T follicular helper cell (primary cell): ENCODE measurements at places on chromosomes 2 and 18.

DNA sequence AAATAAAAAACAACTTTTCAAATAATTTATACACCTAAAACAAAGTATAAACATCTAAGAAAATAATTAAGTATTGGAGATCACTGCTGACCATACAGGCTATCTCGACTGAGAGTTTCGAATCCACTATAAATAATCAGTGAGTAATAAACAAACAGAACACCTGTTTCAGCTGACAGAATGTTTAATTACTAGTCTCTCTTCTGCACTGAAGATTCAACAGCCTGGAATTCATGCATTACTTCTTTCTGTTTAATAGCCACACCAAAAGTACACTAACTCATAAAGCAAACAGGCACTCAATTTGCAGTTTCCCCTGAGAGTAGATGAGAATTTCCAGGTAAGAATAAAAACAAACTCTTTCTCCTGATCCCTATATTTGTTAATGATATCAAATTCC, 138.5 kb downstream of the RBMS1 start:
- DNase-seq: no peak

- no peak for DNase-seq
These were observed 411.7 kb upstream of the NETO1 start for GRCh38 chr18:73279498-73279897.

GRCh38 chr18:10842861-10843260, 306.5 kb downstream of the PIEZO2 start:
- DNase-seq: no peak

DNA sequence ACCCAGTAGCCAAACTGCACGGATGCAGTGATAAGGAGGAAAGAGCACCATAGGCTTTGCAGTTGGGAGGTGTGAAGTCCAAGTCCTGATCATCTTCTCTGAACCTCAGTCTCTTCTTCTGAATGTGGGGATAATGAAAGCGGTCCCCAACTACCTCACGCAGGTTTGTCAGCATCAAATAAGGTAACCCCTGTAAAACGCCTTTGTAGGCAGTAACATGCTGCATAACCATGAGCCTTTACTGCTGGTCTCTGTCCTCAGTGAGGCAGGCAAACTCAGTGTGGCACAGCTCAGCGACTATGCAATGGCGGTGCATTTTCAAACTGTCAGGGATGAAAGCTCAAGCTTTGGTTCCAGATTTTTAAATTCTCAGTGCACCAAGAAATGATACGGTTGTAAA, 46.1 kb downstream of the DNMT3A start:
- DNase-seq: no peak

DNA sequence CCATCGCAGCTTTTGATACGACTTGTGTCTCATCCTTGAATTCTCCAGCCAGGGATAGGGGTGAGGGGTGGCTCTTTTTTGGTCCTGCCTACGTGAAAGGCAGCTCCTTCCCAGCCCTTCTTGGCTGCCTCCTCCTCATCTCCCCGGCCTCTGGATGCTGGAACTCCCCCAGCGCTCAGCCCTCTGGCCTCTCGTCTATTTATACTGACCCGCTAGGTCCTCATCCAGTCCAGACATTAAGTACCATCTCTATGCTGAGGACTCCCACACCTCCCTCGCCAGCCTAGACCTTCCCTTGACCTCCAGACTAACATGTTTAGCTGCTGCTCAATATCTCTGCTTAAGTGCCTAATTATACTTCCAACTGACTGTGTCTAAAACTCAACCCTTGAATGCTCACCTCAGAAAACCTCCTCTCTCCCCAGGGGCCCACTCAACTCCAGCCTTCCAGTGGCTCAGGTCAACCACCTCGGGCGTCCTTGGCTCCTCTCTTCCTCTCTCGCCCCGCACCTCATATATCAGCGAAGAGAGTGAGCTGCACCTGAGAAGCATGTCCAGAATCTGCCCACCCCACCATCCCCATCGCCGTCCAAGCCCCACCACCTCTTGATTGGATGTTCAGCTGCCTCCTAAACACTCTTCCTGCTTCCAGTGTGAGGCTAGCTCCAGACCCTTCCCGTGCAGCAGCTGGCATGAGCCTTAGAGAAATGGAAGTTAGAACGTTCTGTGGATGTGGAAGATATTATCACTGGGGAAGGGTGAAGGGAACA, 34.8 kb downstream of the TOGARAM2 start:
- no peak for DNase-seq

- peak; percentile 47 for DNase-seq
These were observed 157.8 kb downstream of the LDLRAD4 start for GRCh38 chr18:13376298-13376840.

- no peak for DNase-seq
These were observed 309.0 kb downstream of the GULP1 start for GRCh38 chr2:188600536-188601210.

DNA sequence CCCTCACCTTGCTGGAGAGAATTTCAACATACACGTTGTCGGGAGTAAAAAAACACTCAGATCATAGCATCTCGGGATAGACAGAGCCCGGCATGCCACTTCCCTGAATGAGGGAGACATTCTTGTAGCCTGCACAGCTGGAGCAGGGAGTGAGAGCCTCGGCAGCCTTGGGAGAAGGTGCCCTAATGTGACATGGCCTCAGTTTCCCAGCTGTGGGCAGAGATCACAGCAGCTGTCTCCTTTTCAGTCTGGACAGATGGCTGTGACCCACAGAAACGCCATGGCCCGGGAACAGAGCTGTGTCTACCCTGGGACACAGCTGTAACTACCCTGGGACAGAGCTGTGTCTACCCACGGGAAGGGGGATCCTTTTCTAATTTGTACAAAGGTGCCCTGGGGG, 55.9 kb downstream of the HS1BP3 start:
- no peak for DNase-seq

- no peak for DNase-seq
These were observed 184.7 kb downstream of the SATB2 start for GRCh38 chr2:199273042-199273511.

- no peak for DNase-seq
These were observed 7.0 kb downstream of the XIRP2 start for GRCh38 chr2:166895243-166895642.

GRCh38 chr2:200812122-200813022, 662 bp downstream of the BZW1 start:
- peak; percentile 32 for DNase-seq

- DNase-seq: no peak
These were observed 57.2 kb upstream of the LDLRAD4 start for GRCh38 chr18:13161276-13161899.

- no peak for DNase-seq
These were observed 4.1 kb upstream of the ITPRIPL1 start for GRCh38 chr2:96320728-96321622.

GRCh38 chr2:30221531-30221930, 9.8 kb upstream of the LBH start:
- DNase-seq: no peak

DNA sequence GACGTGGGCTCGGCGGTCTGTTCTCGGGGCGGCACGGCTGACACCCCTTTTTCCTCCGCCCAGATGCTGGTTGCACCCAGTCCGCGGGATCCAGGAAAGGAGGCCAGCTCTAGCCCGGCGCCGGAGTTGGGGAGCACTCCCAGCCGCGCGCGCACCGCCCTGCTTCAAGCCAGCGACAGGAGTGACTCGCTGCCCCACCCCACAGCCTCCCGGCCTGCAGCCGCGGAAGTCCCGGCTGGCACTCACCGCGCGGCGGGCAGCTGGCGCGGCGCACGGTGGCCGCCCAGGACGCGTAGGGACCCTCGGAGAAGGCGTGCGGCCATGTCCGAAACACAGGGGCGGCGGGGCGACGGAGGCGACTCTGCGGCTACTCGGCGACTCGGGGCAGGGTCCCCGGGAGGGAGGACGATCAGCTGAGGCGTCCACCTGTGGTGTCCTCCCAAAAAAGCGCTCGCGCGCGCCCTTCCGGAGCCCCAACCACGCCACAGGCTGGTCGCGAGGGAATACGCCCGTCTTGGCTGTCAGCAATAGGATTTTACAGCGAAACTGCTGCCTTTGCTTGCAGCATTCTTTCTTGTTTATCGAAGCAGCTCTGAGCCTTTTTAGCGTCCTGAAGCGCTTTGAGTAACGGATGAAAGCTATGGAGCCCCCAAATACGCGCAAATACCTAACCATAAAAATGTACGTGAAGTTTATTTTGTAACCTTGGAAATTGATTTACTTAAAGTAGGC, at the start of gene ACADL:
ACADL (minus strand) TSS at position 507 of the 732 bp plus-strand sequence; CDS start at position 323, 184 bp downstream.
- DNase-seq: no peak

DNA sequence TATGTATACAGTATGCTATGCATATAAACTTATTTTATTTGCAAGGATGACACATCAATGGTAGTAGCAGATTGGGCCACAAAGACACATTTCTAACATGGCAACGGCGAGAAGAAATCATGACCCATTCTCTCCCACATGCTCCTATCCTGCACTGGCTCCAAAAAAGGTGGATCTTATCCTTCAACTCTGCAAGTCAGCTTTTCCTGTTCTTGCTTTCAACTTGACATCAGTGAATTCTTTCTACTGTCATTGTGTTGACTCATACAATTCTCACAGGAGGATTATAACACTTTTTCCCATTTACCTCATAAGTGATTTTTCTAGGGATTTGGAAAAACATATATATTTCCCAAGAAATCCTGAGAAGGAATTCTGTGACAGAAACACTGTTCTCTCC, 53.1 kb downstream of the ACVR1 start:
- no peak for DNase-seq

- no peak for DNase-seq
These were observed 75.8 kb upstream of the NARS1 start for GRCh38 chr18:57697426-57697825.

- no peak for DNase-seq
These were observed 75.3 kb upstream of the CHN1 start for GRCh38 chr2:175080479-175080878.

DNA sequence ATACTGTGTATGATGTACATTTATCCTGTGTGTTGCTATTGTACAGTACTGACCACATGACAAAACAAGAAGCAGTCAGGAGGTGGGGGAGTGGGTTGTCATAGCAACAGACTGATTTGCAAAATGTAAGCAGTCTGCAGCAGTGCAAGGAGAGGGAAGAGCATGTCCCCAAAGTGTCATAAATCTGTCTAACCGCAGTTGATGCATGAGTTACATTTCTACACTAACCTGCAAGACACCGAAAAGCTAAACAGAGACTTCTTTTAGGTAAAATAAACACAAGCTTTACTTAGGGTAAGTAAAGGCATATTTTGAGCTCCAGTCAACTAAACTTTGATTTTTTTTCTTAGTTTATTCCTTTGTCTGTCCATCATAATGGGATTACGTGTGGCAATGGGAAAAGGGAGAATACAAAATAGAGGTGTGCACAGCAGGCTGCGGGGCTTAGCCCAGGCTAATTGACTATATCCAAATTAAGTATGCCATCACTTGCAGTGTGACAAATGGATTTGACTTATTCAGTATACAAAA, 134.5 kb downstream of the MEIS1 start:
- no peak for DNase-seq

- no peak for DNase-seq
These were observed 79.8 kb downstream of the XRCC5 start for GRCh38 chr2:216188956-216189355.

GRCh38 chr18:13550418-13551304, 175.7 kb downstream of the FAM210A start:
- no peak for DNase-seq

DNA sequence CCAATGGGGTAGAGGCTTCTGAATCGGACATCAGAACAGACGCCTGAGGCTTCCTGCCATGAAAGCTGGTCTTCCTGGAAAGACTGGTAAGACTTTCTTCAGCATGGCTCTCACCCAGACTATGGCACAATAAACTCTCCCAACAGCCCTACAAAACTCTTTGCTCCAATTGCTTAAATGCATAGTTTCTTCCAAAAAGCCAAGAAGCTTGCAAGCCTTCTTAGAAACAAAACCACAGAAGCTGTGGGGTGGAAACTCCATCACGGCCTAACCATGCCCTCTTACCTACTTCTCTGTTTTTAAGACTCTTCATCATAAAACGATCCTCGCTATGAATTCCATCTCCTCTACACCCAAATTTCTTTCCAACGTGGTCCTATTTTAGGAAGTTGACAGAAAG, 48.2 kb downstream of the PAX8 start:
- DNase-seq: no peak

GRCh38 chr18:51077217-51077616, 47.2 kb downstream of the SMAD4 start:
- no peak for DNase-seq
